Sigmoid colon (tissue), 7 donors: ENCODE measurements at places on chromosomes 6 and 20. TPM values are rescaled to one million over a fixed set of nuclear protein-coding genes. Genes with fewer than 3 reads are reported as not detected.

Gene B4GALT5
- polyA plus RNA-seq = 46.0 TPM

DNA sequence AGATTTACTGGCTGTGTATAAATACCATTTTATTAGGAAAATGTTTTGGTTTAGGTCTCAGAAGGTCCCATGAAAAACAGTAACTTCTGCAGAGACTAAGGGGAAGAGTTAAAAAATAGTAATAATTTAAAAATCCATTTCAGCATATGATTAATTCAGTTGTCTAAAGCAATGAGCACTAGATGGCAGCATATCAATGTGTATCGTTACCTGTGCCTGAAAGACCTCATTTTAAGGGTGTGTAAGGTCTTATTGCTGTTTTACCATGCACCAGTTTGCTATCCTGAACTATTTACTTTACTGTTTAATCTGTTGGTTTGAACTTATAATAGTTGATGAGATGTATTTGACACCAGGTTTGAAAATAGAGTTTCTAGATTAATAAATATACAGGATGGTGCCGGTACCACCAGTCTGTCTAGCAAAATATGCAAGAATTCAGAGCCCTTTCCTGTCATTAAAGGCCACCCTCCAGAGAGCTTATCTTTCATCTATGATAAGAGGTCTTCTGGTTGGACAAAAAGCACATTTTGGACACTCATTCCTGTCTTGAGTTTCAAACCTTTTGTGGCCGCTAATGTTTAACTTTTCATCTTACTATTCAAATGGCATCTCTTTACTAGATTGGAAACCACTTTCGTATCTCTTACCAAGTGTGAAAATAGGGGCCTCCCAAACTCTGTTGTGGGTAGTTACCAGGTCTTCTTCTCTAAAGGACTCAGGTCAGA, 8.9 kb upstream of the AHI1 start:
- H3K36me3 ChIP-seq = no peaks in the 10 kb centered on the region
- H3K27me3 ChIP-seq = no peaks in the 10 kb centered on the region
- H3K4me3 ChIP-seq = no peak overlapping the region
- H3K27ac ChIP-seq = no peak overlapping the region

DNA sequence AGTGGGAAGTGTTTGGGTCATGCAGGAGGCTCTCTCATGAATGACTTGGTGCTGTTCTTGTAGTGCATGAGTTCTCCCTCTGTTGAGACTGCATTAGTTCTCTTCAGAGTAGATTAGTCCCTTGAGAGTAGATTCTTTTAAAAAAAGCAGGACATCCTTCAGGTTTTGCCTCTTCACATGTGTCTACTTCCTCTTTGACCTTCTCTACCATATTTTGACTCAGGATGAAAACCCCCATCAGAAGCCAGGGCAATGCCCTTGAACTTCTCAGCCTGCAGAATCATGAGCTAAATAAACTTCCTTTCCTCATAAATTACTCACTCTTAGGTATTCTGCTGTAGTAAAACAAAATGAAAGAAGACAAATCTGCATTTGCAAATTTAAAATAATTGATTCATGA, 170.3 kb downstream of the CD109 start:
- no peaks in the 10 kb centered on the region for H3K27me3 ChIP-seq
- H3K4me3 ChIP-seq = no peak overlapping the region
- H3K4me1 ChIP-seq = no peaks in the 10 kb centered on the region

GRCh38 chr6:126337323-126337722, 2.6 kb upstream of the CENPW start:
- DNase-seq = peak; percentile 65
- H3K4me3 ChIP-seq = no peak overlapping the region
- no peaks in the 10 kb centered on the region for H3K36me3 ChIP-seq

- DNase-seq = no peak
- no peaks in the 10 kb centered on the region for H3K36me3 ChIP-seq
- H3K4me3 ChIP-seq = no peak overlapping the region
- no peaks in the 10 kb centered on the region for H3K27me3 ChIP-seq
- no peak overlapping the region for H3K27ac ChIP-seq
- no peaks in the 10 kb centered on the region for H3K4me1 ChIP-seq
Observed at GRCh38 chr6:141726248-141726647, 406.5 kb upstream of the GJE1 start.
